ENCODE measurements at places on chromosomes 13 and 19.

DNA sequence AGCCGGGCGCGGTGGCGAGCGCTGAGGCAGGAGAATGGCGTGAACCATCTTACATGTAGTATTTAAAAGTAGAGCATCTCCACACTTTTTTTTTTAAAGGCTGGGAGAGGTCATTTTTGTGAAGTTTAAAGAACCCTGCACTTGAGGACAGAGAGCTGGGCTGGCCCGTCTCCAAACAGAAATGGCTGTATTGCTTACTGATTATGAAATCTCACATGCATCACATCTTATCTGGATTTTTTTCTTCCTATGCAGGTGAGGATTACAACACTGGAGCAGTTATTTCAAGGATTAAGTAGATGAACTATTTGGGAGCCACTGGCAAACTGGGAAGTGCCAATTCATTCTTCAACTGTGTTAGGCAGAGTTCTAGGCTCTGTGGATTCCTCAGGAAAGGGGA lies 59.5 kb downstream of the TEX26 start:
- no peak for DNase-seq

- DNase-seq = no peak
These were observed 12.7 kb downstream of the ZNF574 start for GRCh38 chr19:42088471-42089190.

- peak; percentile 33 for DNase-seq
These were observed 67.8 kb downstream of the GADD45B start for GRCh38 chr19:2543463-2544442.

GRCh38 chr19:11848200-11848593 lies 329 bp upstream of the ZNF439 start:
- DNase-seq = no peak

GRCh38 chr13:100495455-100495854 lies 93.1 kb downstream of the GGACT start:
- DNase-seq = no peak

DNA sequence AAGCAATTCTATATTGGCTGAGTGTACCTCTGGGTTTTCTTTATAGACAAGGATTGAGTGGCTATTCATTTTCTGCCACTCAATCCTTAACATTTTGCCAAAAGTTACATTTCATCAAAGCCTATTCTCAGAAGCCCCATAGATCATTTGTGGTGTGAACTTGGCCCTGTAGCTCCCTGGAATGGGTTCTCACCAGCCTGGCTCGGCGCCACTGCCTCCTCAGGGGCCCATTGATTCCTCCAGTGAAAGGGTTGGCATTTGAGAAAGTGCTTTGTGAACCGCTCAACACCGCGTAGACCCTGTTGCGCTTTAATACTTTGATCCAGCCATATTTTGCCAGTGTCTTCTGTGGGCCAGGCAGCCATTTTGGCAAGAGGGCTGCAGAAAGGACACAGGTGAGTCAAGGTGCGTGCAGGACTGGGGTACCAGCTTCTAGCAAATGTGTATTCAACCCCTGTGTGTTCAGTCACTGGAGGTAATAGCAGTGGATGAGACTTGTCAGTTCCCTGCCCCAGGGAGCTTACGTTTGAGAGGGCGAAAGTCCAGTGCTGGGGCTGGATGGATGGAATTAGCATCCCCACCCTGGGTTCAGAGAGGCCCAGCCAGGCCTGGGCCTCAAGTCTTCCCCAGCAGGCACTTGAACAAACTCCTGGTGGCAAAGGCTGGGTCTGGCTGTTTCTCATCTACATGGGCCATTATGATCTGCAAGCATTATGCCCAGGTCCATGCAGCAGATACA lies 3.8 kb downstream of the RAB8A start:
- DNase-seq = no peak

- no peak for DNase-seq
These were observed 136.3 kb downstream of the DCT start for GRCh38 chr13:94343243-94343585.

GRCh38 chr19:3593156-3593555 lies 7.9 kb downstream of the GIPC3 start:
- DNase-seq = no peak

- DNase-seq = no peak
These were observed 186.5 kb upstream of the ATXN8OS start for GRCh38 chr13:69921156-69921555.

GRCh38 chr19:5935473-5936291 lies 21.6 kb downstream of the CAPS start:
- DNase-seq = no peak

DNA sequence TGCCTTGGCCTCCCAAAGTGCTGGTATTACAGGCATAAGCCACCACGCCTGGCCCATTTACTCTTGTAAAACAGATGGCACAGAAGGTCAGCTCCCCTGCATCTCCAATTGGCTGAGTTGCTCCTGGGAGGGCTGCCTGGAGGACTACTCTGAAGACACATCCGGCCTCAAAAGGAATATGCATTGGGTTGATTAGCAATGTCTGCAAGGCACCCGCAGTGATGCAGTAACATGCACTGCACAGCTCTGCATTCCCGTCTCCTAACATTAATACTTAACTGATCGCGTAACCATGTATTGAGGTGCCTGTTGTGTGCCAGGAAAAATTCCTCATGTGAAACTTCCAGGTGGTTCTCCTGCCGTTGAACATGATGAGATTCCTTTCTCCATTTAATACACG lies 5.0 kb downstream of the ELAVL3 start:
- no peak for DNase-seq

GRCh38 chr19:2819540-2820111 lies at the start of gene ZNF554:
Gene ZNF554 (plus strand): TSS chr19:2819868. CDS start chr19:2820072, 204 bp downstream.
- DNase-seq = peak; percentile 90

Measured in DMS79 (cell line).